HCT116 (cell line): ENCODE measurements at places on chromosomes 5 and 9.
A peak's percentile ranks its signal among the peaks of the same experiment; 100 is the strongest.

DNA sequence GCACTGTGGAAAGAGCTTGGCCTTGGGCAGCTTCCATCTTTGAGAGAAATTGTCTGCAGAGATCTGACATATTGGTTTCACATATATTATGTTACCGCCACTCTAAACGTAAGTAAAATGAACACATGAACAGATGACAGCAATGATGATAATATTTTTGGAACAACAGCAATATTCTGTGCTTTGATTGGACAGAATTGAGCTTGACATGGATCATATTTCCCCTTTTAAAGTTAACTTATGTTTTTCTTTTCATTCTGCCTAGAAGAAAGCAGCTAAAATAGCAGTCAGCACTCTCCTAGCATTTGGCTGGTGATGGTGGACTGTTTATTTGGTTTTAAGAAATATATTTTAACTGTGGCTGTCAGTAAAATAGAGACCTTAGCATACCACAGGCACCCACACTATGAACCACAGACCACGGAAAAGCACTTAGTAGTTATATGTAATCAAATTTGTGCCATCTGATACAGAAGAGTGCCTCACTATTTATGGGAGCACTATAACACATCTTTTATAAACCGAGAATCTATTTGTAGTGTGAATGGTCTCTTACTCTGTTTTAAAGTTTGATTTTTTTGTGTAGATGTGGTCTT, 1.8 kb upstream of the CFAP95 start:
- DNase-seq: no peak

GRCh38 chr5:98414938-98415337, 358.5 kb upstream of the RGMB start:
- no peak for DNase-seq

- peak; percentile 76 for DNase-seq
These were observed 281.3 kb downstream of the ARRDC3 start for GRCh38 chr5:91101600-91102379.

DNA sequence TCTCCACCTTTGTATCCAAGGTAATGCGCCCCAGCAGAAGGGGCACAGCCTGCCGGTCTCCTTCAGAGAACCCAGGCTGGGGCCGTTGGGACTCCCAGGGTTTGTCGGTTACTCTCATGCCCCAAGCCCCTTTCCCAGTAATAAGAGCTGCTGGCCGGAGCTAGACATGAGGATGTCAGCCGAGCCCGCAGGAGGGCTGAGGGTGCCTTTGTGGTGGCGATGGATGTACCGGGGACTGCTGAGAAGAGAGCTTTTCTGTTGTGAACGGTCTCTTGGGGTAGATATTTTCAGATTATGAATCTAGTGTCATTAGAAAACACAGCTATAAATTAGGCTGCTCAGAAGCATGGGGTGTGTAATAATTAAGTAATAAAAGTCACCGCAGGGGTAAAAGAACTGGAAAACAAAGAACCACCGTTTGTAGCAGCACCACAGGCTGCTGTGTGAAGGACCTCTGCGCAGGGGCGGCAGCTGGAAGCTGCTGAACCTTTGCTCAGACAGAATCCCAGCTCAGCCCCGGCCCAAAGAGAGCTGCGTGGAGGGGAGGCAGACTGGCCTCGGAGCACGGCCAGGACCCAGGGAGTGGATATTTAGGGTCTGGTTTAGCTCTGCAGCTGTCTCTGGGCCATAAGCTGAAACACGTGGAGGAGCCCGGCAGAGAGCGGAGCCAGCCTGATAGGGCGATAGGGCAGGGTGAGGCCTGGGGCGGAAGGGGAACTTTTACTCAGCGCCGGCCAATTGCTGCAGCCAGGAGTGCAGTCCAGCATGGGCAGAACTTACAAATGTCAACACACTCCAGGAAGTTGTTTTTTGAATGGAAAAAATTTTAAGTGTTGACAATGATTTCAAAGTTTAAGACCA, 50.5 kb upstream of the BARHL1 start:
- no peak for DNase-seq

DNA sequence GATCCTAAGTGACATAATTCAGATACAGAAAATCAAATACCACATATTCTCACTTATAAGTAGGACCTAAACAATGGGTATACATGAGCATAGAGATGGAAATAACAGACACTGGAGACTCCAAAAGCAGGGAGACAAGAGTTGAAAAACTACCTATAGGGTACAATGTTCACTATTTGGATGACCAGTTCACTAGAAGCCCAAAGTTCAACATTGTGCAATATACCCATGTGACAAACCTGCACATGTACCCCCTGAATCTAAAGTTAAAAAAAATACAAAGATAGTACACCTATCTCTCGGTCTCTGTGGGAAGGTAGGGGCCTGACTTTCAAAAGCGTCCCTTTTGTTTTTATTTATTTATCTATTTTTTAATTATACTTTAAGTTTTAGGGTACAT, 11.7 kb upstream of the OR1N1 start:
- no peak for DNase-seq

DNA sequence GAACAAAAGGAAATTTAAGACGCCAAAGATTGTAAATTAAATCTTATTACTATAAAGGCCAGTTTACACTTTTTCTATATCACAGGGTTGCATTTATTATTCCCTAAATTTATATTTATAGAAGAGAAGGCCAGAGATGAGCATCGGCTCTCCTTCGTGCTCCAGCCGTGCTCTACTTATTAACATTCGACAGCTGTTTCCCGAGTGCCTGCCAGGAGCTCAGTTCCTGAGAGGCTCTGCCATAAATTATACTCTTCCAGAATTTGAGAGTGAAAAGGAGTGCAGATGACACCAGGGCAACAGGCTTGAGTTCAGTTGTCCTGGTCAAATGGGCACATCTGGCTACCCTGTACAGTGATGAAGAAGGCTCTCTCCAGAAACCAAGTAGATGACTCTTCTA, 70.1 kb downstream of the PCSK5 start:
- DNase-seq: no peak

- no peak for DNase-seq
These were observed 6.6 kb downstream of the PFDN1 start for GRCh38 chr5:140296289-140296688.

GRCh38 chr5:32827981-32828380, 116.9 kb downstream of the NPR3 start:
- no peak for DNase-seq

DNA sequence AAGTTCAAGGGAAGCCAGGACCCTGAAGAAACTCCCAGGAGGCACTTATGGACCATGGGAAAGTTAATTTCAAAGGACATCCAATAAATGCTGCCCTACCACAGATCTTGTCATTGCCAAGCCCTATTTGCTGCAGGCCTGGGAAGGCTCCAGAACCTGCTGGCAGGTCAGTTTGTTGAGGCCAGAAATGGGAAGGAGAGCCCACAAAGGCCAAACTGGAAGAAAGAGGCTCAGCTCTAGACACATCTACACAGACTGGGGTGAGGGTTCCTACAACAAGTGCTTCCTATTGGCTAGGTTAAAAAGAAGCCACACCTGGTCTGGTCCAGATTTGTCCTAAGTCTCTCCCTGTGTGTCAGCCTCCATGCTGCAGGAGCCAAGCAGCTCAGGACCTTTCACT, 94.4 kb downstream of the SIL1 start:
- no peak for DNase-seq

DNA sequence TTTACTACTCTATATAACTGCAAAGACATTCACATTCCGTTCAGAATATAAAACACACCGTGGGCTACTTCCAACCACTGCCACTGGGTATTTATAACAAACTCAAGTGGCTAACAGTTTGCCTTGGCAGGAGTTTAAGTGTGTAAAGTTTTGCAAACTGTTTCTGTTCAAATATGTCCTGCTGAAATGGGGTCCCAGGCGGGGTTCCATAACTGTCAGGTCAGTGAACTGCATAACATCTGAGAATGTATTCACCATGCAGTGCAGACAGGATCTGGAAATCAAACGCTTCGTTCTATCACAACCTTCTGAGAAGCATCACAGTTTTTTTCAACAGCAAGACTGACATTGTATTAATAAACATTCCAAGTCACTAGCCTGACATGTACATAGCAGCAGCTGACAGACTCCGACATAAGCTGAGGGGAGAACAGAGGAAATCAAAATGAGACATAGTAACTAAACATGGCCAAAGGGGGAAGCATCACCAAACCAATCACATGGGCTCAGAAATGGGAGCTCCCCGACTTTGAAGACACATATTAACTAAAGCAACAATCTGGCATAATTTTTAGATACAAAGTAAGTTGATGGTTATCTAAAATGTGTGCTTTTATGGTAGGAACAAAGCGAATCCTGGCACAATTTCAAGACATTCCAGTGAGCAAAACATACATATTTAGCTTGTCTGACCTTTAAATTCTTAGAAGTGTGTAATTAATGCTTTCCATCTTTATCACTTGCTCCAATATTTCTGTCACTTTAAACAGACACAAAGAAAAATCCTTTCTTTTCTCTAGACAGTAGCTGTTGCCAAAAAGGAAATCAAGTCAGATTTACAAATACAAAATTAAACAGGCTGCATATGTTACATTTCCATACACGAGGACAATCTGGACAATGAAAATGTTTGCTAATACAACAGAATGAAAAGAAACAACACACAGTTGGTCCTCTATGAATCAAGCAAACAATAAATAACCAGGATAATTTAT, 156.8 kb downstream of the MAPKAP1 start:
- no peak for DNase-seq

DNA sequence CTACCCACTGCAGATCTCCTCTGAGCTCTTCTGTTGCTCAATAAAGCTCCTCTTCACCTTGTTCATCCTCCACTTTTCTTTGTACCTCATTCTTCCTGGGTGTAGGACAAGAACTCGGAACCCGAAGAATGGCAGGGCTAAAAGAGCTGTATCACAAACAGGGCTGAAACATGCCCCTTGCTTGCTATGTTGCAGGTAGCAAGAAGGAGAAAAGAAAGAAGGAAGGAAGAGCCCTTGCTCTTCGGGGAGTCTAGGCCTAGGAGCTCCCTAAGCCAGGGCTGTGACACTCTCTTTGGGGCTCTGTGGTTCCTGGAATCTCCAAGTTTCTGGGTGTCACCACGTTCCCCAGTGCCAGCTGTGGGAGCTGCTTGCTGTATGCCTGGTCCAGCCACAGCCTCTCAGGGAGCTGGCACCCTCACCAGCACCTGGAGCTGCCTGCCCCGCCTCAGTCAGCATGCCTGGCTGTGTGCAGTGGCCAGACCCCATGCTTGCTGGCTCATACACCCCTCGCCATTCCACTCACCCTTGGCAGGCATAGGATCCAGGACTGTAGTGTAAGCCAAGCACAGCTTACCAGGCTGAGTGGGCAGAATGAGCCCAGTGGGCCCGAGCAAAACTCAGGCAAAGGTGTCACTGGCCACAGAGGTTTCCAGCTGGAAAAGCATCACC, 274.8 kb upstream of the ADRA1B start:
- DNase-seq: no peak

DNA sequence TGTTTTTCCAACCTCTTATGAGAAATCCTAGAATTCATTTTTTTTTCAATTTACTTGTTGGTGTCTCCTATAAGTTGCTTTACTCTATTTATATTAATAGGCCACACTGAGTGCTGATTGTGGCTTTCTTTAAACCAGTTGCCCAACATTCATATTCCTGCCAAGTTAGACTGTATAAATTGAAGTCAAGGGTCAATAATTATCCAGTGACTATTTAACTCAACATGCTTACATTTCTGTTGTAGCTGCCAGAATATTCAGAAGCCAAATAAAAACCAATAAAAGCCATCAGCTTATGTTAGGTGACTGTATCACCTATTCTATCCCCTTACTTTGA, 169.0 kb downstream of the PTPRD start:
- DNase-seq: no peak

DNA sequence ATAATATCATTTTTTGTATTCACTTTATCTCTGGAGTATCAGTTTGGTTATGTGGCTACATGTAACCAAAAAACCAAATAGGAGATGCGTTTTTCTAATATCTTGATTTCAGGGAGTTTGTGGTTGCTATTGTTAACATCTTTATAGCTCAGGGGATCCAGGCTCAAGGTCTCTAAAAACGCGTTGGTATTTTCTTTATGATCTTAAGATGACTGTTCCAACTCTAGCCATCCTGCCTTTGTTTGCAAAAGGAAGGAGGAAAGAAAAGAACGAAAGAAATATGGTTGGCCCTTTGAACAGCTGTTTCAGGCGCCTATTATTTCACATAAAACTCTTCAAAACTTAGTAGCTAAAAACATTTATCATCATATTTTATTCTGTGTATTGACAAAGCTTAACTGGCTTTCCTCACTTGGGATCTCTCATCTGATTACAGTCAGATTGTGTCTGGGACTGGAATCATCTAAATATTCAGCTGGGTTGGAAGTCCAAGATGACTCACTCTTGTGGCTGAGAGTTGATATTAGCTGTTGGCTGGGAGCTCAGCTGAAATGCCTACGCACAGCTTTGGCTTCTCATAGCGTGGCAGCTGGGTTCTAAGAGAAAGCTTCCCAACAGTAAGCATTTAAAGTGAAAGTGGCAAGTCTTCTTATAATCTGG, 60.1 kb downstream of the FAM174A start:
- DNase-seq: no peak

GRCh38 chr5:1961304-1961946, 78.7 kb upstream of the IRX4 start:
- no peak for DNase-seq

DNA sequence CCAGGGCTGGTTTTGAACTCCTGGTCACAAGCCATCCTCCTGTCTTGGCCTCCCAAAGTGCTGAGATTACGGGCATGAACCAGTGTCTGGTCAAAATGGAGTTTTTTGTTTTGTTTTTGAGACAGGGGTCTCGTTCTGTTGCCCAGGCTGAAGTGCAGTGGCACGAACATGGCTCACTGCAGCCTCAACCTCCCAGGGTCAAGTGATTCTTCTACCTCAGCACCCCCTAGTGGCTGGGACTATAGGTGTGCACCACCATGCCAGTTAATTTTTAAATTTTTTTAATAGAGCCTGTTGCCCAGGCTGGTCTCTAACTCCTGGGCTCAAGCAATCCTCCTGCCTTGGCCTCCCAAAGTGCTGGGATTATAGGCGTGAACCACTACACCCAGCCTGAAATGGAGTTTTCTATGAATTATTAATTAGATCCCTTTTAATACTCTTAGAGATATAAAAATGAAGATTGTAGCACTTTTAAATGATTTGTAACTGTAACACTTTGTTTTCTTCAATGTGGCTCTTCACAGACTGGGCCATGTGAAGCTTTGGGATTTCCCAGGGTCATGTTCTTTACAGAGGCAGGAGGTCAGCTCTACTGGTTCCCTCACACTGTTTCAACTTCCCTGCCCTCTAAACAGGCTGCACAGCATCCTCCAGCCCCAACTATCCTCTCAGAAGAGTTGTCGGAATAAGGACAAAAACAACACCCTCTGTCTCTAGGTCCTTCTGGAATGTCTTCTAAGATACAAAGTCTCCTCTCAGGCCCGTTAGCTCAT, 32.7 kb upstream of the SPARC start:
- DNase-seq: no peak
